ENCODE measurements at places on chromosomes 16 and 17. TPM values are rescaled to one million over a fixed set of nuclear protein-coding genes. Genes with fewer than 3 reads are reported as not detected.

- no peaks in the 10 kb centered on the region for H3K27me3 ChIP-seq
- H3K36me3 ChIP-seq = peaks cover 12% of the 10 kb centered on the region
- no peak for DNase-seq
- no peak overlapping the region for H3K4me3 ChIP-seq
Measured at GRCh38 chr16:2596747-2597559, 59.1 kb downstream of the PDPK1 start.

DNA sequence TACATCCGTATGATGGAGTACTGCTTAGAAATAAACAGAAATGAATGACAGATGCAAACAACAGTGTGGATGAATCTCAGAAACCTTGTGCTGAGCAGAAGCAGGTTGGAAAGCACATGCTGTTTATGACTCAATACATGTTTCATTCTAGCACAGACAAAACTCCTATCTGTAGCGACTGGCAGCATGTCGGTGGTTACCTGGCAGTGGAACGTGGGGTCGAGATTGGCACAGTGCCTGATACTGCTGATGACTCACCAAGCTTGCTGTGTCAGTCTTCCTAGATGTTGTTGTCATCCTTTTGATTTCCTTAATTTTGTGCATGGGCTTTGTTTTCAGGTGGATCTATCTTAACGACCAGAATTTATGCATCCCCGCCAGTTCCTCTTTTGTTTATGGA lies 62.1 kb downstream of the GAN start:
- no peaks in the 10 kb centered on the region for H3K27me3 ChIP-seq
- peaks cover 10% of the 10 kb centered on the region for H3K4me1 ChIP-seq
- peaks cover 19% of the 10 kb centered on the region for H3K36me3 ChIP-seq
- no peak overlapping the region for H3K4me3 ChIP-seq

DNA sequence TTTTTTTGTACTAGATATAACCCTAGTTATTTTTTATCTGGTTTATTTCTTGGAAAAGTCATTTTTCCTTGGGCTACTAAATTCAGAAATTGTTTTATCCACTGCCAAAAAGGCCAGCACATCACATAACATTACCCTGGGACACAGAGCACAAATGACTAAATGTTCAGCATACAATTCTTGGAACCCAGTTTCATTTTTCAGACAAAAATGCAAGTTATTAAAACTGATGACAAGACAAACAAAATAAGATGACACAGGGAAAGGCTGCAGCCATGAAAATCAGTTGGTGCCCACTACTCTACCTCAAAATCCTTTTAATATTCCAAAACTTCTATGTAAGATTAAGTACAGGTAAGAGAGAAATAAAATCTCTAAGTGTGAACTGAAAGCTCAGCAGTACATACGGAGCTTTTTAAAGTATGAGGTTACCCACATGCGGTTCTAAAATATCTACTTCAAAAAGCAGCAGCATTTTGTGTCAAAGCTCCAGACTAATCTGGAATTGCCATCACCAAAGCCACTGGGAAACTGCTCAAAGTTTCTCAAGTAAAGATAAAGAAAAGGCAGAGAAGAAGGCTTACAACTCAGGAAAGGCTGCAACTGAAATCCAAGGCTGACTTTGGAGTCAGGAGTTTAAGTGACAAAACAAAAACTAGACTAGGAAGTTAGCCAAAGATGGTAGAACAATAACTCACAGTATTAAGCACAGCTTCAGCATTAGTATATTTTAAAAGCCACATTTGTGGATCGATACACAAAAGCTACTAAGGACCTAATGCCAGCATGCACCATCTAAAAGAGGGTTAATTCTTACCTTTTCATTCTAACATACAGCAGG lies 41.4 kb downstream of the AP1G1 start:
- H3K4me1 ChIP-seq = peaks cover 12% of the 10 kb centered on the region
- H3K36me3 ChIP-seq = peaks cover 34% of the 10 kb centered on the region
- H3K4me3 ChIP-seq = no peak overlapping the region
- H3K27me3 ChIP-seq = no peaks in the 10 kb centered on the region
- no peak for DNase-seq

- no peaks in the 10 kb centered on the region for H3K36me3 ChIP-seq
- peaks cover 30% of the 10 kb centered on the region for H3K4me1 ChIP-seq
- peak overlapping the region; percentile 92 for H3K27ac ChIP-seq
- no peak for DNase-seq
- no peak overlapping the region for H3K4me3 ChIP-seq
Measured at GRCh38 chr17:83054518-83055125, 24.8 kb upstream of the METRNL start.

DNA sequence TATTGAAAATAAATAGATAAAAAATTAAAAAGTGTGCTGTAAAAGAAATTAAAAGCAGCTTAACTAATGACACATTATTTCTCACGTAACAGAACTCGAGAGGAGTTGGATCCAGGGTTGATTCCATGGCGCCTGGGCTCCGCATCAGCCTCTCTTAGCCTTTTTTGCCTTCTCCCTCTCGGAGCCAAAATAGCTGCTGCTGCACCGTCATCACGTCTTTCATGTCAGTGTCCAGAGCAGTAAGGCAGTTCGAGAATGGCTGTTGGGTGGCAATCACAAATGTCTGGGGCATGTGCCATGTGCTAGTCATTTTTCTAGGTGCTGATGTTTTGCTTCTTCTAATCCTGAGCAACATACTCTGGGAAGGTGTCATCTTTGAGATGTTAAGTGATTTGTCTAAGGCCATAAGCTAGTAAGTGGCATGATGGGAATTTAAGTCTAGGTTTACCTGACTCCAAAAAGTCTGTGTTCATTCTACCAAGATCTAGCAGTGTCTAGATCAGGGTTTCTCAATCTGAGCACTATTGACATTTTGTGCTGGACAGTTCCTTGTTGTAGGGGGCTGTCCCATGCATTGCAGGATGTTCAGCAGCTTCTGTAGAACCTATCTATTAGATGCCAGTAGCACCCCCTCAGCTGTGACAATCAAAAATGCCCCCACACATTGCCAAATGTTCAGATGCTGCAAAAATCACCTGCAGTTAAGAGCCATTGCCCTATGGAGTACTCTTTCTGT lies 280.4 kb downstream of the HAPSTR1 start:
- H3K27ac ChIP-seq = no peak overlapping the region
- H3K4me3 ChIP-seq = no peak overlapping the region
- peaks cover 2% of the 10 kb centered on the region for H3K27me3 ChIP-seq
- H3K36me3 ChIP-seq = no peaks in the 10 kb centered on the region
- no peak for DNase-seq

GRCh38 chr17:16027708-16028584 lies 28.3 kb downstream of the TTC19 start:
- peak overlapping the region; percentile 65 for H3K4me3 ChIP-seq
- H3K4me1 ChIP-seq = peaks cover 41% of the 10 kb centered on the region
- H3K36me3 ChIP-seq = peaks cover 77% of the 10 kb centered on the region
- peak; percentile 81 for DNase-seq

GRCh38 chr17:29179232-29180033 lies 765 bp downstream of the MYO18A start:
- H3K36me3 ChIP-seq = no peaks in the 10 kb centered on the region
- H3K4me1 ChIP-seq = peaks cover 31% of the 10 kb centered on the region
- no peak overlapping the region for H3K27ac ChIP-seq
- H3K4me3 ChIP-seq = peak overlapping the region; percentile 53

DNA sequence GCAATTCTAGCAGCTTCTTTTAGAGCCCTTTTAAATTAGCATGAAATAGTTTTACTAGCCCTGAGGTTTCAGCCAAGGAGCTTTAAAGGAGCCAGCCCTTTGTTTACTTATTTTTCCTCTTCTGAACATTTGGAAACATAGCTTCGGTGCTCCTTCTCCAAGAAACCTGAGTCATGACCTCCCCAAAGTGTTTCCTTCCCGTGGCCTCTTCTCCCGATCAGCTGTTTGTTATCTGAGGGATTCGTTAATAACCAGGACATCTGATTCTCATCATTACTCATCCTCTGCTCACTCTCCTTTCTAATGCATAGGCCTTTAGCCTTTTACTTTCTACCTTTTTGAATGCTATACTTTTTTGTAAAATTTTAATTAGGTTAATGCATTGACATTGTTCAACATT lies 204.5 kb downstream of the WWOX start:
- H3K4me3 ChIP-seq = no peak overlapping the region
- no peaks in the 10 kb centered on the region for H3K4me1 ChIP-seq
- no peaks in the 10 kb centered on the region for H3K36me3 ChIP-seq

DNA sequence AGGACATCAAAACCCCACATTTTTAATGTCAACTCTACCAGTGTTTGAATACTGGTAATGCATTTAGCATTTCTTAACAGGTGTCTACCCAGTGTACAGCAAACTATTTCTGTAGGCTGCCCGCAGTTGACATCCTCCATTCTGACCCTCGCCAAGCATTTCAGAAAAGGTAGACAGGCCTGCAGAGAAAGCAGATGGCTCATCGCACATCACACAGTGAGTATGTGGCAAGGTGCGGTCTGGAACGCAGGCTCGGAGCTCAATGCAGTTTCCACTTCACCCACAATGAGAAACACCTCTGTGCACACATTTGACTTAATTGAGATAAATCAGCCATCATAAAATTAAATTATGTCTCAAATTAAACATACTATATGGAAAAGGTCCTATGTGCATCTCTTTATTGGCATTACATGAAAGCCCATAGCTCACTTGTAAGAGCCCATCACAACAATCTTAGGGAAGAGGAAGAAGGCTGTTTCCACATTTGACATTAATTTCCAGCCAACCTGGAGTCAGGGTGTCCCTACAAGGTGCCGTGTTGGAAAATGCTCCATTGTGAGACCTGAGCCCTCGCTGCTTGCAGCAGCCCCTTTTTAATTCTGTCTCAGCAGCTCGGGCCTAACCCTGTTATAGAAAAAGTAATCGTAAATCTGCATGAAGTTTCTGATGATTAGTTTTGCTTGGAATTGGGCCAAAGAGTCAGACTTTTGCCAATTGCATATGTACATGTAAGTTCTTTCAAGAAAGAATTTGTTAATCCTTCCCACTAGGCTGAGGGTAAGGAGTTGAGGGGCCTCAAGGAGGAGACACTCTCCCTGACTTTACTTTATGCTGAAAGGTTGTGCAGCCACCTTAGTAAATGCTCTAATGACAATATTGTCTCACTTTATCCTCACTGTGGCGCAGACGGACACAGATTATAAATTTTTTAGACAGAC lies 378.7 kb upstream of the DYNLRB2 start:
- H3K4me1 ChIP-seq = no peaks in the 10 kb centered on the region
- H3K36me3 ChIP-seq = no peaks in the 10 kb centered on the region
- DNase-seq = no peak

DNA sequence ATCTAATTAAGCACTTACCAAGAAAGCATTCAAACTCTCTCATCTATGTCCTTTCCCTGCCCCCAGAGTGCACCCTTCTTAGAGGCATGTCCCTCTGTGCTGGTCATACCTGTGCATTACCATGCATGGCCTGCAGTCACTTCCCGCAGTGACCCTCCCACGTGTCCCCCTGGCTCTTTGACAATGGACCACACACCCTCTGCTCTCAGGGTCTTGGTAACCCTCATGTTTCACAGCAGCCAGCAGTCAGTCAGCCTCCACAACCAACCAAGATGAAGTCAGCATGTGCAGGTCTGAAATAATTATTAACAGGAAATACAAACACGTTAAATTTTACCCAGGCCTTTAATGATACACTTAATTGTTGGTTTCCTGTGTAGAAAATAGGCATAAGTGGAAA lies 10.1 kb downstream of the KRT33A start:
- H3K4me3 ChIP-seq = no peak overlapping the region
- peaks cover 2% of the 10 kb centered on the region for H3K36me3 ChIP-seq
- H3K4me1 ChIP-seq = peaks cover 53% of the 10 kb centered on the region
- no peak for DNase-seq

DNA sequence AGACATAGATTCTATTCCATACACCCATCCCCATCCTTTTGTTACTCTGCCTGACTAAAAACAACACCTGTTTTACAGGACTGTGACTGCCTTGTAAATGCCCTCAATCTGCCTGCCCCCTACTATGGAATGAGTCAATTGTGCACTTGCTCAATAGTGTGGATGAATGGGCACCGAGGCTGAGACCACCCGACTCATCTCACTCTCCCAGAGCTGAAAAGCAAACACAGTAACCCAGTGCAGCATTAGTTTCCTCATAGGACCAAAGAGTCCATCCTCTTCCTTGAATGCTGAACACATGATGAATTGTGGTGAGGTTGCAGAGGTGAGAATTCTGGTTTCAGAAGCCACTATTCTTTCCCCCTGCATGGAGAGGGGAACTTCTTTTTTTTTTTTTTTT lies 233.7 kb downstream of the ZFHX3 start:
- H3K36me3 ChIP-seq = no peaks in the 10 kb centered on the region
- no peaks in the 10 kb centered on the region for H3K4me1 ChIP-seq
- H3K27me3 ChIP-seq = peaks cover 6% of the 10 kb centered on the region
- no peak for DNase-seq
- H3K4me3 ChIP-seq = no peak overlapping the region

DNA sequence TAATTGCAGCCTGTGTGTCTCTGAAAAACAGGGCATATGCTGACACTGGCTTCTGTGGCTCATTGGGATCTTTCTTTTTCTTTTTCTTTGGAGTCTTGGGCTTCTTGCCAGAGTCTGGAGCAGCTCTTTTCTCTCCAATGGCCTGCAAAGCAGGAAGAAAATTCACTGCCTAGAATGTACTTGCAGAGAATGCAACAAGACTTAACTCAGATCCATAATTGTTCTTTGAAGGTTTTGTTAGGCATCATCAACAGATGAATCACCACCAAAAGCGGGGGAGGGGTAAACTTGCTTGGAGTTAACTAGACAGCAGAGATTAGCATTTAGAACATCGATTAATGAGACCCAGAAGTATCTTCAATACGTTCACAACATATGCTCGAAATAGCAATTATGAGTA lies 100.9 kb downstream of the TOX3 start:
- H3K27ac ChIP-seq = no peak overlapping the region
- no peak for DNase-seq
- no peaks in the 10 kb centered on the region for H3K36me3 ChIP-seq
- no peak overlapping the region for H3K4me3 ChIP-seq
- H3K4me1 ChIP-seq = no peaks in the 10 kb centered on the region
- H3K27me3 ChIP-seq = no peaks in the 10 kb centered on the region

GRCh38 chr17:7293816-7294613 lies 424 bp downstream of the YBX2 start:
- peaks cover 23% of the 10 kb centered on the region for H3K27me3 ChIP-seq
- H3K4me3 ChIP-seq = peak overlapping the region; percentile 24
- peaks cover 14% of the 10 kb centered on the region for H3K4me1 ChIP-seq
- peak; percentile 42 for DNase-seq
- no peaks in the 10 kb centered on the region for H3K36me3 ChIP-seq

TPSG1 gene
- not detected for total RNA-seq

FBRS gene
- 80.3 TPM for total RNA-seq

SMIM36 gene
- total RNA-seq = not detected

NLRP1 gene
- 28.2 TPM for total RNA-seq

FOXO3B gene
- 7.5 TPM for total RNA-seq

HOXB8 gene
- total RNA-seq = not detected

CDH3 gene
- total RNA-seq = 0.65 TPM

PERCC1 gene
- total RNA-seq = not detected
